ENCODE measurements at places on chromosomes 7 and 10. TPM values are rescaled to one million over a fixed set of nuclear protein-coding genes. Genes with fewer than 3 reads are reported as not detected.

DNA sequence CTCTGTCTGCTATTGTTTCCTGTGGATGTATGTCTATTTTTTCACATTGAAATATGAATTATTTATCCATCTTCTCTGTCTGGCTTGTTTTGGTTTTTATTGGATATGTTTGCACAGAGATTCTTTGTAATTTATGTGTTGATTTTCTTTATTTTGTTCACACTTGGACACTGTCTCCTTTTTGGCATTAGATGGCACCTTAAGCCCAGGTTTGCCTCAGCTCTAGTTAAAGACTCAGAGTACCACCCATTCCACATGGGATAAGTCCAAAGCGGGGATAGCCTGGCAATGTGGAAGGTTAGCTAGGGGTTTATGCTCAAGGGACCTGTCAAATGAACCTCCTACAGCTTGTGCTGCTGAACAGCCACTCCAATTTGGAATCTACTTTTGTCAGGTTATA is 14.1 kb downstream of the FEZF1 start:
- no peak for DNase-seq

GRCh38 chr10:28628184-28628893 is 49.0 kb upstream of the BAMBI start:
- DNase-seq: peak; percentile 86

The C10orf67 gene
- 0.62 TPM for total RNA-seq

GRCh38 chr10:69089638-69090599 is 2.0 kb downstream of the SRGN start:
- DNase-seq: no peak
